T-cell (primary cell): ENCODE measurements at places on chromosomes 2 and 18. TPM values are rescaled to one million over a fixed set of nuclear protein-coding genes. Genes with fewer than 3 reads are reported as not detected.
A peak's percentile ranks its signal among the peaks of the same experiment; 100 is the strongest.

The MAP3K19 gene
- total RNA-seq, result not detected

DNA sequence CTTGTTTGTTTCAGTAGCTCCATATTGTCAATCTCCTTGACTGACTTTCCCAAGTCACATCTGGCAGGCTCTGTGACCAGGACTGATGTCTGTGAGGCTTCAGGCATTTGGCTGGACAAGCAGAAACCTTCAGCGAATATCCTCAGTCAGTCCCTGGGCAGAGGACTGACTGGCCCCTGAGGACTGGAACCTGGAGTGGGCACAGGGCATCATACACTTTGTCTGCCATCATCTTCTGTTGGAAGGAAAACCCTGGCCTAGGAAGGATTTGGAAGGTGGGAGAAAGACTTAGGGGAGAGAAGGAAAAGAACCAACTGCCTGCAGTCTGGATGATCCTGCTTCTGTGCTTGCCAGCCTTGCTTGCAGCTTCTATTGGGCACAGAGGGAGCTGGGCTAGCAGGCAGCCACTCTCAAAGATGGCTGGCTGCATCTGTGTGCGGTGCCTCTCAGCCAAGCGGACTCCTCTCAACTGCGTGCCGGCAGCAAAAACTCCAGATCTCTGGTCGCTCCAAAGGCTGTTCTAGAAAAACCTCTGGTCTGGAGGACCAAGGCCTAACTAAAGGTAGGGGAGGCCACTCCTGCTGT lies 126.8 kb downstream of the MARCHF4 start:
- DNase-seq, result no peak

The TTC32 gene
- 44.6 TPM for total RNA-seq

GRCh38 chr2:224709301-224709700 lies 6.9 kb downstream of the CCDC195 start:
- no peak for DNase-seq

DNA sequence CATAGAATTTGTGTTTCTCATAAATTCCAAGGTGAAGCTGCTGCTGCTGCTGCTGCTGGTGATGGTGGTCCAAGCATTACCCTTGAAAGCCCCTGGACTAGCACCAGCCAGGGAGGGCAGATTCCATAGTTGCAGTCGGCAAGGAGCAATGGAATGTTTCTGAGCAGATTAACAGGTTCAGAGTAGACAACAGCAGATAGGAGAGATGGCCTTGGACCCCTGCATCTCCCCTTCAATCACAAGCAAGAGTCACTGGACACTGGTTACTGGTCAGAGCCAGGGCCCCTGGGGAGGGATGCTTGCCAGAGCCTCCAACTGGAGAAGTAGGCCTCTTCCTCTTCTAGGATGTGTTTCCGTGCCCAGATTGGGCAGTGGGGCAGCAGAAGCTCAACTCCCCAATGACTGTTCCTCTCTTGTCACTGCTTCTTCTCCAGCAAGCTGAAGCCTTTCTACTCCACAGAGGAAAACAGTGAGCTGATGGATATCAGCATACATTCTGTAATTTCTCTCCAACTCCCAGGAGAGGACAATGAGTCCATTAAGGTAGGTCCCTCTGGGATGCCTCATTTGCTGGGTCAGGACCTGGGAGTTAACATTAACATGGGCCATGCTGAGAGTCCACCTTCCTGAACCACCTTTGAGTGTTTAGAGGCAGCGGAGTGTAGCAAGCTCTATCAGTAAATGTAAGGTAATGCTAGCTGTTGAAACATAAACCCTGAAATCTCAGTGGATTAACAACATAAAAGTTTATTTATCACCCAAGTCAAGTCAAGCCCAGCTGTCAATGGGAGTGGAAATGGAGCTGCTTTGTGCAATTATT lies 35.3 kb downstream of the MROH2A start:
- no peak for DNase-seq

The DCDC2C gene
- not detected for total RNA-seq

GRCh38 chr2:69138247-69138772 lies 125.3 kb downstream of the ANTXR1 start:
- no peak for DNase-seq

- no peak for DNase-seq
These were observed 354.1 kb upstream of the ATP5MC3 start for GRCh38 chr2:175535631-175536030.

DNA sequence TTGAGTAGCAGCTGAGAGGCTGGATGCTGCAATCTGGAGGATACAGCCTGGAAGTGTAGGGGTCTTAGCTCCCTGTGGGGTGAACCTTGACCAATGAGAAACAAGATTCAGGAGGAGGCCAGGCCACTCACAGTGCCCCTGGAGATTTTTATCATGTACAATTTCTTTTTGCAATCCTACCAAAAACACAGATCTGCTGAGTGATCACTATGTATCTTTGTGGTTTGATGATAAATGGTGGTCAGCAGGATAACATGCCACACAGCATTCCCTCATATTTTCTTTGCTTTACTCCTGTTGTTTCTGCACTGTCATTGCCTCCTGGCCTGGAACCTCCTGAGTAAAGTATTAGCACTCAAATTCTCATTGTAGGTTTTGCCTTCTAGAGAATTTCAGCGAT lies 357.9 kb downstream of the THSD7B start:
- no peak for DNase-seq

GRCh38 chr2:96083989-96084857 lies 32.1 kb downstream of the ADRA2B start:
- DNase-seq, result peak; percentile 18

- no peak for DNase-seq
These were observed 422.6 kb upstream of the LYPD1 start for GRCh38 chr2:133092571-133092970.

- no peak for DNase-seq
These were observed 23.9 kb downstream of the DYSF start for GRCh38 chr2:71477231-71477691.

- no peak for DNase-seq
These were observed 44.9 kb downstream of the CPO start for GRCh38 chr2:206984206-206984605.

- no peak for DNase-seq
These were observed 601.7 kb downstream of the ARHGAP15 start for GRCh38 chr2:143730953-143731260.

The VWC2L gene
- not detected for total RNA-seq

DNA sequence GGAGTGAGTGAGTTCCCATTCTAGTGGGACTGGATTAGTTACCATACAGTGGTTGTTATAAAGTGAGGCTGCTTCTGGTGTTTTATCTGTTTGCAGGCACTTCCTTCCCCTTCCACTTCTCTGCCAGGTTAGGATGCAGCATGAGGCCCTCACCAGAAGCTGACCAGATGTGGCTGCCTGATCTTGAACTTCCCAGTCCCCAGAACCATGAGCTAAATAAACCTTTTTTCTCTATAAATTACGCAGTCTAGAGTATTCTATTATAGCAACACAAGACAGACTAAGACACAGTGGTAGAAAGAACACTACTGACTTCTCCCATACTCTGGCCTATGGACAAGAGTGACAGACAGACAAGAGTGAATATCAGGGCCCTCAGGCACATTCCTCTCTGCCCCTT lies 14.1 kb downstream of the LCT start:
- DNase-seq, result no peak

DNA sequence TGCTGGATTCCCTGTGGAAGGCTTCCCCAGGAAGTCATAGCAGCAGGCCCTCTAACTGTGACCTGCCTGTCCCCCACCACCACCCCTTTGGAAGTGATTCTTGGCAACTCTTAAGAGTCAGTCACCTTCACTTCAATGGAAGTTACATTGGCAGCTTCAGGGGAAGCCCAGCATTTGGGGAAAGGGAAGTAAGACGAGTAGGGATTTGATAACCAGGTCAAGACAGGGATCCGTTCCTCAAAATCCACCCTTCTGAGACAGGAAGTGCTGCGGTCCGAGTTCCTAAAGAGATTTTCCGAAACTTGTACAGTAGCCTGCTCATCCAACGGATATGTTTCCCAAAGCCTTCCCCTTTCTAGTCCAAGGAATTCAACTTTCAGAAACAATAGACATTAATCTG lies 54.2 kb downstream of the MRPL35 start:
- DNase-seq, result no peak
